ENCODE measurements at places on chromosomes 1 and 21.

GRCh38 chr1:105608713-105609112 lies 1447.8 kb upstream of the PRMT6 start:
- no peak for DNase-seq

DNA sequence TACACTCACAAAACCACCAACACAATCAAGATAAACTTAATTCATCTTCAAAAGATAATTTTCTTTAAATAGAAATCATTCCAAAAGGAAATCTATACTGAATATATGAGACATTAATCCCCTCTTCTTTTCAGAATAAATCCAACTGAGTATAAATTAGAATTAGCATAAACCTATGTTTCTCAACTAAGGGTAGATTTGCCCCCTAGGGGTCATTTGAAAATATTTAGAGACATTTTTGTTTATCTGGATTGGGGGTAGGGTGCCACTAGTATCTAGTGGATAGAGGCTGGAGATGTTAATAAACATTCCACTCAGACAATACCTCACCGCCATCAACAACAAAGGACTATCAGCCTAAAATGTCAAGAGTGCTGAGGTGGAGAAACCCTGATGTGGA lies 6.5 kb upstream of the TNFSF4 start:
- DNase-seq, result no peak

- DNase-seq, result no peak
Observed at GRCh38 chr1:176157995-176158394, 49.1 kb downstream of the COP1 start.

- DNase-seq, result peak; percentile 48
Observed at GRCh38 chr1:234535763-234536515, 57.0 kb upstream of the TARBP1 start.

GRCh38 chr1:221715321-221716169 lies 26.3 kb downstream of the DUSP10 start:
- DNase-seq, result no peak

GRCh38 chr1:168774241-168774640 lies 45.2 kb upstream of the DPT start:
- peak; percentile 14 for DNase-seq

GRCh38 chr1:17404820-17405219 lies 32.8 kb downstream of the PADI6 start:
- no peak for DNase-seq

GRCh38 chr1:89550995-89551394 lies 26.4 kb downstream of the LRRC8B start:
- DNase-seq, result no peak

DNA sequence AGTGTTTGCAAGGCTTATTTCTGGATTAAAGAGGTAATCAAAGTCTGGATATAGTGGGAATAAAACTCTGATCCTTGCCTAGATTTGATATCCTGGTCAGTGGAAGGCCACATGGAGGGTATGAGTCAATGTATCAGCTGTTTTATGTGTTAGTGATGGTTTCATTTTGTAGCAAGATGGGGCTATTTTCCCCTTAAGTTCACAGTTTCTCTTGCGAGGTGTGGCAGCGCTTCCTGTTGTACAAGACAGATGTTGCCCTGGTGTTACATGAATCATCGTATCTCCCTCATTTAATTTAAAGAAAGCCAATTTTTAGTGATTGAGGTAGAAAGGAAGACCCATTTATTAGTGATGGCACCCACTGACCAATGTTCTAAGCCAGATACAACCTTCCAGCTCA lies 220.2 kb downstream of the DUSP10 start:
- DNase-seq, result no peak

DNA sequence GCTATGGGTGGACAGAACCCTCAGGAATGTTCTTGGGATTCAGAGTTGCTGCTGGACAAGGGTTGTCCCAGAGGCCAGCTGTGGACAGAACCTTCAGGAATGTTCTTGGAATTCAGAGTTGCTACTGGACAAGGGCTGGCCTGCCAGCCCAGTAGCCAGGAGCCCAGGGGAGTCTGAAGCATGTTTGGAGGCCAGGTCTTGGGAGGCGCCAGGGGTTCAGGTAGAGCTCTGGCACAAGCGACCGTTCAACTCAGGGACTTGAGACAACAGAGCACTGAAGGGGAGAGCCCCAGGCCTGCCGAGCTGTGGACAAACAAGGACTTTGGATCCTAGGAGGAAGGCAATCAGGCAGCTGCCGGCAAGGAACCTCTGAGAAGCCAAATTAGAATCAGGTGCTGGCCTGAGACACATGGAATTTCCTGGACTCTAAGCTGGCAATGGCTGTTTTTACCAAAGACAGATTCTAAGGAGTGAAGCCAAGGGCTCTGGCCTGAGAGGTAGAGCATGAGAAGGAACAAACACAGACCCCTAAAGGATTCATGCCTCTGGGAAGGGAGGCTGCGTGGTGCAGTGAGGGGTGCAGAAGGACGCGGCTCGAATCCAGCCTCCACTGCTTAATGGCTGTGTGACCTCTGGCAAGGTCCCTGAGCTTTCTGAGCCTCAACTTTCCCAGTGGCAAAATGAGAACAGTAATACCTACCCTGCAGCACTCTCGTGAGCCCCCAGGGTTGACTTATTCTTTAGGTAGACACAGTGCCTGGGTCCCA lies 13.4 kb downstream of the PLA2G5 start:
- DNase-seq, result peak; percentile 17
